ENCODE measurements at places on chromosomes 7 and 10.

GRCh38 chr10:51073453-51074237 lies 642 bp upstream of the PRKG1 start:
- DNase-seq: peak; percentile 72

- DNase-seq: no peak
Measured at GRCh38 chr10:24947304-24948097, 4.9 kb downstream of the PRTFDC1 start.

DNA sequence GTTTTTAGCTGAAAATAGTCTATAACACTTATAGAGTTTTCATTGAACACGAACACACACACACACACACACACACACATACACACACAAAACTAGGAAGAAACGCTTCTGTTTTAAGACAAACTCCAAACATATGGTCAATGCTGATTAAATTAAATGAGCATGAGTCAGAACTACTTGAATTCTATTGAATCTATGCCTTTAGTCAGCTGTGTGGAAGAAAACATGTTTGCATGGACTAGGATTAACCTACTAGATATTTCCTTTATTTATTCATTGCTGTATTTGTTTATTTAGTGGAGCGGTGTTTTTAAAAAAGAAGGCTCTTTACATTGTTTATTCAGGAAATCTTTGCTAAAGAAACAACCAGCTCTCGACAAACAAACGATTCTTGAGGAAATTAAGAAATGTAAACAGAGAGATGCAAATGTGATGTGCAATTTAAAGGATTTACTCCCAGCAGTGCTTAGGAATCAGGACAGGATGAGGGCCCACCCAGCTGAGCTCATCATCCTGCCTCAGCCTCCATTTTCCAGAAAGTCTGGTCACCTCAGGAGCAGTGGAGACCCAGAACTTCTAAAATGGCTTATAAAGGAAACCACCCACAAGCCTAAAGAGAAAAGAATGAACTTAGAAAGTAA lies 83.2 kb downstream of the PDE1C start:
- DNase-seq: no peak

GRCh38 chr10:116038259-116038658 lies 234.7 kb downstream of the GFRA1 start:
- no peak for DNase-seq

DNA sequence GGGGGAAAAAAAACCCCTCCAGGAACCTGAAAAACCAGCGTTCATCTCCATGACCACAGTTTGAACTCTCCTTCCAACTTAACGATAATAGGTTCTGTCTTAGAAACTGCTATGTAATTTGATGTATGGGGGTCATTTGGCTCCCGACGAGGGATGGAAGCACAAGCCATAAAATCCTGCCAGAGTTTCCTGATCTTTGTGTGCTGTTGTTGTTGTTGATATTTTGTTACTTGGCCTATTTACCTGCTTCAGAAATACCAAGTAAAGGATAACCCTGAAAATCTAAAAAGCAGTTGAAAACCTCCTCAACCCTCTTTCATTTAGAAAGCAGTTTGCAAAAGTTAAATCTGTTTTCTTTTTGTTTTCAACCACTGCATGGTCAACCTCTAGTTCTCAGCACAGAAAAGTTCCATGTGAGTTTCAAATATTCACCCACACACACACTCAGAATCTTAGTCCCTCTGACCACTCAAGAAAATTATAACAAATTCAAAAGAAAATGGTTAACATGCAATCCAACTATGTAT lies 9.3 kb upstream of the HOXA2 start:
- no peak for DNase-seq

- no peak for DNase-seq
Measured at GRCh38 chr10:132554991-132555647, 17.5 kb downstream of the INPP5A start.

DNA sequence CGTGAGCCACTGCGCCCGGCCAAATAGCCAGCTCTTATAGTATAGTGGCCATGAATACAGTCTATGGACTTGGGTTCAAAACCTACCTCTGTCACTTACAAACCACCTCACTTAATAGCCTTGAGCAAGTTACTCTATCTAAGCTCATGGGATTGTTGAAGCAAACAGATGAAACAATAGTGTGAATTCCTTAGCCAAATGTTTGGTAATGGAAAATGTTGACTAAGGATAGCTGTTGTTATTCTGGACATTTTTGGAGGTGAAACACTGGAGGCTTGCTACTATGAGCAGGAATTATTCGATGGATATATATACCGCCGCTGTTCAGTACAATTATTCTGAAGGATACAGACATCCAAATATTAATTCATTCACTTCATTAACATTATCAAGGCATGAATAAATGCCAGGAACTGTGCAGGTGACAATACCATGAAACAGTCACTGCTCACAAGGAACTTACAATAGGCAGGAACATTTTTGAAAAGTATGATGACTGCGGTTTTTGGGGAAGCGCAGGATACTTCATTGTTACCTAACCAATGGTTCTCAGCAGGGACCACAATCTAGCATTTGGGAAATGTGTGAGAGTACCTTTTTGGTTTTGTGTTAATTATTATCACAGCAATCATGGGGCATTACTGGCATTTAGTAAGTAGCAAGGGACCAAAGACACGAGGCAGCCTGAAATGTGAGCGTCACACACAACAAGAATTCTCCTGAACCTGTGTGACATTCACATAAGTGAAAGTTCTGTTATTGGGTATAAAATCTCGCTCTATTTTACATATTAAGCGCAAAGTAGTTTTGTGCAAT lies 55.7 kb downstream of the CUBN start:
- no peak for DNase-seq

- no peak for DNase-seq
Measured at GRCh38 chr7:111727905-111728634, 165.8 kb upstream of the IMMP2L start.

GRCh38 chr7:111919631-111920179 lies 286.5 kb downstream of the DOCK4 start:
- no peak for DNase-seq

DNA sequence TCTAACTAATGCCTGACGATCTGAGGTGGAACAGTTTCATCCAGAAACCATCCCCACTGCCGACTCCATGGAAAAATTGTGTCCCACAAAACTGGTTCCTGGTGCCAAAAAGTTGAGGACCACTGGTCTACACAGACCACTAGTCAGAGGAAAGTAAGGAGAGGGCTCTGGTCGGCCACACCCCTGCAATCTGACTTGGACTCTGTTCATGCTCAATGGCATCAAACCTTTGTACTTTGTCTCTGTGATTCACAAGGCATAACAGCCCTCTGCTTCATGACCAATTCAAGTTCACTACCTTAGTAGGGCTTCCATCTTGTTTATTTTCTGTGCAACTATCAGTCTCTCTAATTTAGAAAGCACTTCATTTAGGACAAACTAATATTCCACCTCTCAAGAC lies 1.8 kb downstream of the TUBAL3 start:
- no peak for DNase-seq

DNA sequence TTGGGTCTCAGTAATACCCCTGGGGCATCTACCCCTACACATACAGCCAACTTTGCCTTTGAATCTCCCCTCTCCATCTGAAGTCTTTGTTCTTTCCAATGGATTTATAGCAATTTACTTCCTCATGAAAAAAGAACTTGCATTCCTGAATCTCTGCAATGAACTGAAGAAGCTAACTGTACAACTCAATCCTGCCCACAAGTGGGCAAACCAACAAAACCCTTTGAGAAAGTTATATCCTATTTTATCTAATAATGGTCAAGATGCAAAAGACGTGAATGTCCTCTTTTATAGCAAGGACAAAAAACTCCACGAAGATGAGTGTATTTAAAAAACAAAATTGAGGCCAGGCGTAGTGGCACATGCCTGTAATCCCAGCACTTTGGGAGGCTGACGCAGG lies 991.3 kb downstream of the LRMDA start:
- DNase-seq: no peak

DNA sequence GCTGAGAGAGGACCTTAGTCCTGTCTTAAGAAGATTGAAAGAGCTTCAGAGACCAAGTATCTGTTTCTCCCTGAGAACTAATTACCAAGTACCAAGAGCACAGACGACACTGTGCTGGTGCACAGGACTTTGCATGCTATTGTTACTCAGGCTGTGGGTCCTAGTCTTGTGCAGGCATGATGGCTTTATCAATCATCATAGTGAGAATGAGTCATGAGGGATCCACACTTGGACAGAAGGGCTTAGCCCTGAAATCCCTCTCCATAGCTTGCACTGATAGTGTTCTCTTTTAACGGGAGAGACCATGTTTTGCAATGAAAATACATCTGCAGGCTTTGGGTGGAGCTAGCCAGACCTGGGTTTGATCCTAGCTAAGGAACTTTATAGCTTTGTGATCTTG lies 93.3 kb downstream of the SORCS3 start:
- DNase-seq: no peak

DNA sequence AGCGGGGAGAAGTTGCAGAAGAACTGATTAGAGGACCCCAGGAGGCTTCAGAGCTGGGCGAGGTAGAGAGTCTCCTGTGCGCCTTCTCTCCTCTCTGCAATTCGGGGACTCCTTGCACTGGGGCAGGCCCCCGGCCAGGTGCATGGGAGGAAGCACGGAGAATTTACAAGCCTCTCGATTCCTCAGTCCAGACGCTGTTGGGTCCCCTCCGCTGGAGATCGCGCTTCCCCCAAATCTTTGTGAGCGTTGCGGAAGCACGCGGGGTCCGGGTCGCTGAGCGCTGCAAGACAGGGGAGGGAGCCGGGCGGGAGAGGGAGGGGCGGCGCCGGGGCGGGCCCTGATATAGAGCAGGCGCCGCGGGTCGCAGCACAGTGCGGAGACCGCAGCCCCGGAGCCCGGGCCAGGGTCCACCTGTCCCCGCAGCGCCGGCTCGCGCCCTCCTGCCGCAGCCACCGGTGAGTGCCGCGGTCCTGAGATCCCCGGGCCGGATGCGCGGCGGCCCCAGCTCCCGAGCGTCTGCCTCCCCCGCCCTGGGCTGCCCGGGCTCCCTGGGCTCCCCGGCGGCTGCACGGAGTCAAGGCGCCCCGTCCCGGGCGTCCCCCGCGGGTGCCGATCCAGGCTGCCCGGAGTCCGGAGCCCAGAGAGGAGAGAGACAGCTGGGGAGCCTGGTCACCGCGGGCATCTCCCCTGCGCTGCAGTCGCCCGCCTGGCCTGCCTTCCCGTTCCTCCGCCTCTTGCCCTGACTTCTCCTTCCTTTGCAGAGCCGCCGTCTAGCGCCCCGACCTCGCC lies at the start of gene PLAU:
PLAU (plus strand) TSS at position 369 of the 789 bp plus-strand sequence. CDS start 424 bp downstream, outside the sequence.
- DNase-seq: peak; percentile 84

GRCh38 chr10:4068629-4069028 lies 283.6 kb upstream of the KLF6 start:
- DNase-seq: no peak

DNA sequence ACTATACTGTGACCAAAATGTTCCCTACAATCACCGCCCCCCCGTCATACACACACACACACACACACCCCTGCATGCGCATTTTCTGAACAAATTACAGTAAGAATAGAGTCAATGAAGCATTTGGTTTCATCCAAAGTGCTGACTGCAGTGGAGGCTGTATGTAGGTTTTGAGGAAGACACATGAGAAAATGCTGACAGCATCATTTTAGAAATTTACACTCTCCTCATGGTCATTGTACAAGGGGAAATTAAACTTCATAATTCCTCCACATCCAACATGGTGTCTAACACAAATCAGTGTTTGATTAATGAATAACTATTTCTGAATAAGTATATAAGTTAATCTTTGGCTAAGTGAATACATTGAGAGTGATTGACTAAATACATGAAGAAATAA lies 1126.8 kb upstream of the PHF14 start:
- no peak for DNase-seq

DNA sequence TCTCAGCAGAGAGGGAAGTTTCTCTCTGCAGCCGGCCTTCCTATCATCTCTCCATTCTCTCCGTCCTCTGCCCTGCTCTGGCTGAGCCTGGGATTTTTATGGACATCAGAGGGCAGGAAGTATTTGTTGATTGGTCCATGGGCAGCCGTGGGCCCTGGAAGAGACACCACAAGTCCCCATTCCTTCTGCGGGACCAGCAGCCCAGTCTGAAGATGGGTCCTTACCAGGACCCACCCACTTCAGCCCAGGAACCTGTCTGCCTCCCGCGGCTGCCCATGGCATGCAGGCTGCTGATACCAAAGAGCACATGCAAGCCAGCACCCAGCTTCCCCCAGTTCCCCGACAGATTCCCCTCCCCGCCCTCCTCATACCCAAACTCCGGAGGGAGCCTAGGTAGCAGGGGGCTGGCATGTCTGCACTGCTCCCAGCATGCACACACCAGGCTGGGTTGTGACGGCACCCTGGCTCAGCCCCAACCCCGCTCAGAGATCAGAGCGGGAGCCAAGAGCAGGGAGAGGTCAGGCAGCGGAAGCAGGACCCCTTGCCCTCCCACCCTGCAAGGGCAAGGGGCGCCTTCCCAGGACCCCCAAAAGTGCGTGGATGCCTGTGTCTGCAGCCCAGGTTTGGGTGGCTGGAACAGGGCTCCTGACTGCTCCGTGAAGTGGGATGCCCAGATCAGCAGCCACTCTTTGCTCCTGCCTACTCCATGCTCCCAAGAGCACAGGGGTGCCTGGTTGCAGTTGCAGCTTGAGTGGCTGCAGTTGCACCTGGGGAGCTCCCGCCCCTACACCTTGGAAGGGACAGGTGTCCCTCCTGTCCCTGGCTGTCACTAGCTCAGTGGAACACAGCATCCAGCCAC lies 538.6 kb upstream of the POT1 start:
- DNase-seq: no peak

- no peak for DNase-seq
Measured at GRCh38 chr7:108203537-108203936, 73.4 kb upstream of the LAMB4 start.

DNA sequence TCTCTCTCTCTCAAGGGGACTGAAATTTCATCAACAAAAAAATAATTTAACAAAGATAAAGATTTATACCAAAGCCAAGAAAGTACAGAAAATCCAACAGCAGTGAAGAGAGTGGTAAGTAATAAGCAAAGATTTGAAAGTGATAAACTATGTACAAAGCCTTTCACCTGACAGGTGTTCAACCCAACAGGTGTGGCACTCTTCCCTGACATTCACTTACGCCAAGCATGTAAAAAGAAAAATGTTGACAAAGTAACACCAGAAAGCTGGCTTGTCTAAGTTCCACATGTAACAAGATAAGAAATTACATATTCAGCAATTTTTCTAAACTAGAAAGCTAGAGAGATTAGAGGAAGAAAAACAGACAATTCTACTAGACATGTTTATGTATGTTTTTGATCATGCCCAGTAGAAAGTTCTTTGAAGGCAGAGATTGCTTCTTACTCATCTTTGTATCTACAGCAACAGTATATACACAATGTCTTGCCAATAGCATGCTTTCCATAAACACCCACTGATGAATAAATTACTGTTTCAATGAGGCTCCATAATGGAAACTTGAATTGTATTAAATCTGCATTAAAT lies 468.5 kb downstream of the PARD3 start:
- no peak for DNase-seq

DNA sequence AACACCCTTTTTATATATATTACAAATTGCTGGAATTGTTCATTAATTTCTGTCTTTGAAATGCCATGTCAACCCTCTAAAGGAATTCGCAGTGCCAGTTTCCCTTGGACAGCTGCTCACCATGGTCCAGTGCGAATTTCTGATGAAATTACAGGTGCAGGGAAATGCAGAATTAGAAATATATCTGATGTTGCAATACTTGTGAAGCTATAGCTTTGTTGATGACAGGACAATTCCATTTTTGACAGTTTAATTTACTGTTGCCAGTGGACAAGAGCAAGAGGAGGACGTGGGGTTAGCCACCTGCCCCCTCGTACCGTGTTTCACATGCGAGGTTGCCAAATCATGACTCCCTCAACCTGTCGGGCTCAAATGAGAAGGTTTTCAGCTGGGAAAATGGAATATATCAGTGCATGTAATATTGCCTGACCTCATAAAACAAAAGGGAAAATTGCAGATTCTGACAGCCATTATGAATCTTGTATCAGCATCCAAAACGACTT lies 140.6 kb downstream of the MGMT start:
- no peak for DNase-seq

- DNase-seq: no peak
Measured at GRCh38 chr10:4639960-4640359, 186.0 kb upstream of the AKR1E2 start.

Data from ecto neural progenitor cell (in vitro differentiated cells).